CD4-positive, CD25-positive, alpha-beta regulatory T cell (primary cell): ENCODE measurements at places on chromosomes 1 and 21. TPM values are rescaled to one million over a fixed set of nuclear protein-coding genes. Genes with fewer than 3 reads are reported as not detected.

Gene CNR2
- 0.15 TPM for total RNA-seq

Gene TXNIP
- total RNA-seq: 1,496 TPM

Gene UBL4B
- total RNA-seq: not detected

Gene PARS2
- total RNA-seq: 0.49 TPM

Gene TSTD1
- 61.3 TPM for total RNA-seq

Gene NPHS2
- not detected for total RNA-seq

Gene PKNOX1
- 21.5 TPM for total RNA-seq
